Bronchial smooth muscle cell (primary cell): ENCODE measurements at places on chromosomes 3 and 15. TPM values are rescaled to one million over a fixed set of nuclear protein-coding genes. Genes with fewer than 3 reads are reported as not detected.

The TMCO5A gene
- not detected in 2 replicates for total RNA-seq

The CALML4 gene
- 1.2 and 2.7 TPM in 2 replicates for total RNA-seq

The TMEM108 gene
- total RNA-seq: not detected in 2 replicates

The SNUPN gene
- 29.9 and 31.4 TPM in 2 replicates for total RNA-seq

The GP5 gene
- under 0.01 and 0.09 TPM in 2 replicates for total RNA-seq

The GRAMD2A gene
- total RNA-seq: 0.09 and 0.16 TPM in 2 replicates

The ABI3BP gene
- total RNA-seq: 3.5 and 12.0 TPM in 2 replicates

The MEX3B gene
- 6.0 and 6.2 TPM in 2 replicates for total RNA-seq
